ENCODE measurements at places on chromosomes 4 and X.

GRCh38 chr4:152352622-152353116 is 183.2 kb downstream of the FBXW7 start:
- DNase-seq: peak; percentile 77

- DNase-seq: peak; percentile 48
Measured at GRCh38 chr4:119211867-119212233, 663 bp upstream of the USP53 start.

DNA sequence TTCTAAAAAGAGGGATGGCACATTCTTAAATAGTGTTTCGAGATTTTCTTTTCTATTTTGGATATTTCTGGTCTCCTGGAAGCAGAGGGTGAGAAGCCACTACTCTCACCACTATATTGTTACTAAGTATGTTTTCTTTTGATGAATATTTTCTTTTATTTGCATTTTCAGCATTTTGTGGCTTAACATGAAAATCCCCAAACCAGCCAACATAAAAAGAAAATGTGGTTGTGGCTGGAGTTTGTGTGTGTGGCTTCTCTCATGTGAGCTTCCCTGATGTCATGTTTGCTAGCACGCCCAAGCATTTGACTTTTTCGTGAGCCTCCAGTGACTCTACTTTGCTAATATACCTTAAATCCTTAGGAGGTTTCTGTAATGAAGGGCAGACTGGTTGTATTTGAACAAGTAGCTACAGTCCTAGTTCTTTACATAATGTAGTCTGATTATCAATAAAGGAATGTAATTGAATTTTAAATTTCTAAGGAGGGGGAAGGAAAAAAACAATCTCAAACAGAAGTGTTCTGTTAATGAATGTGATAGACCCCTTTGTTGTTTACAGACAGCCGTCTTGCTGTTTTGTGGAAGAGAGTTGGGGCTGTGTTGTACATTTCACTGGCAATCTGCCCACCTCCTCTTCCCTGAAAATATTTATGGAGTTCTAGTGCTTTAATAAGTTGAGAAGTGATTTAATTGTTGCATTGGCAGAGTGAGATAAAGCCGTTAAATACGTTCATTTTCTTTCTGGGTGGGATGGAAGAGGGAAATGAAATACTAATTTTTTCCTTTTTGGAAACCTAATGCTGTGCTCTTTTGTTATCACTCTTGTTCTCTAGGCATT is 114.6 kb downstream of the ARHGAP10 start:
- DNase-seq: no peak

DNA sequence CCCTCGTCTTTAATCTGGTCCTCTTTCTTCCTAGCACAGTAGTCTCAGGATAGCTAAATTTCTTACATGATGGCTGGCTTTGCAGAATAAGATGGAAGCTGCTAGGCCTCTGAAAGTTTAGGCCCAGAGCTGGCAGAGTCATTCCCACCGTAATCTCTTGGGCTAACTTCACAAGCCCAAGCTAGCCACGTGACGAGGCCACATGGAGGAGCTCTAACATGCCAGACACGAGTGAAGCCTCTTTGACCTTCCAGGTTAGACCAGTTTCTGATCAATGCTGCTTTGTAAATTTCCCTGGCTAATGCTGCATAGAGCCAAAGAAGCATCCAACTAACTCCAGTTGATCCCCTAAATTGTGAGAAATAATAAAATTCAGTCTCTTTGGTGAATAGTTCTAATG is 9.5 kb upstream of the CENPE start:
- no peak for DNase-seq

- DNase-seq: no peak
Measured at GRCh38 chrX:133550665-133551485, 135.6 kb upstream of the GPC4 start.

DNA sequence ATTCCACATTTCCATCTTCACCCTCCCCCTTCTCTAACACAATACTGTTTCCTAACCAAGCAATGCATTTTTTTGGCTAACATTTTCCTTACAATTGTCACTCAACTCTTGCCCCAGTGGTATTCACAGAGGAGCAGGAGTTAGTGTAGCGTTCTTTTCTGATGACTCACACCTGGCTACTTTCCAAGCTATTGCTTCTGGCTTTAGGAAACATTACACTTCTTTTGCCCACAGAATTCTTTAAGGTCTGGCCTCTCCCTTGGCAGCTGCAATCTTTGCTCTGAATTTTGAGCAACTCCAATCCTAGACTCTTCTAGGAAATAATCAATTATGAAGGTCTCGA is 27.5 kb upstream of the PDGFC start:
- DNase-seq: peak; percentile 50

GRCh38 chr4:168317621-168318020 is 931 bp downstream of the DDX60 start:
- DNase-seq: no peak

DNA sequence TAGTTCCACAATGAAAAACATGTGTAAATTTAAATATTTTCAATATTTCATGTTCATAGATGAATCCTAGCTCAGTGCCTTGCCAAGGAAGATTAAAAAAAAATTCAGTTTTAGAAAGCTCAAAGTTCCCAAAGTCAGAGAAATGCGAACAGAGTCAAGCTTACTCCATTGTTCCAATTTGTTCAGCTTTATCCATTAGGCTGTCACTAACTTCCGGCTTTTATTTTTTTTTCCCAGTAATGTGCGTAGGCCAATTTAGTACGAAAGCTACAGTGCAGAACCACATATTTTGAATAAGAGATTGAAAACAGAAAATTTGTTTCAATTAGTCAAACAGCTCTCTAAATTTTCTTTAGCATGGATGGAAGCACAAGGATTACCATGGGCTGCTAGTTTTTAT is 23.1 kb upstream of the KLHL2 start:
- DNase-seq: no peak

- DNase-seq: no peak
Measured at GRCh38 chrX:24150898-24151297, 1.4 kb downstream of the ZFX start.

DNA sequence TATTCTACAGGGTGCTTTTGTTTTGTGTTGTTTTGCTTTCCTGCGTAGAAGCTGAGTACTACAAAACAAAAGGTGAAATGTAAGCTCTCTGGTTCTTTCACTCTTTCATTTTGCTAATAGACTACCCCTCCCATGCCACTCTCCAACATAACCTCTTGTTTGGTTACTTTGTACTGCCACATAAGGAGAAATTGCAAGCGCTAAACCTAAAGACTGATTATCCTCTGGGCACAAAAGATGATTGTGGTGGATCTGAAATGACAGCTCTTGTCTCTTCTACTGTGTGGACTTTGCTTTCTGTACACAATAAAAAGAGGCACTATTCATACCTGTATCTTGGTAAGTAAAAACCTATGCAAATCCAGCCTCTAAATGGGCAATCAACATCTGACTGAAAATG is 5.3 kb downstream of the MBNL3 start:
- DNase-seq: no peak

- DNase-seq: no peak
Measured at GRCh38 chrX:11664211-11665167, 1.2 kb downstream of the ARHGAP6 start.

DNA sequence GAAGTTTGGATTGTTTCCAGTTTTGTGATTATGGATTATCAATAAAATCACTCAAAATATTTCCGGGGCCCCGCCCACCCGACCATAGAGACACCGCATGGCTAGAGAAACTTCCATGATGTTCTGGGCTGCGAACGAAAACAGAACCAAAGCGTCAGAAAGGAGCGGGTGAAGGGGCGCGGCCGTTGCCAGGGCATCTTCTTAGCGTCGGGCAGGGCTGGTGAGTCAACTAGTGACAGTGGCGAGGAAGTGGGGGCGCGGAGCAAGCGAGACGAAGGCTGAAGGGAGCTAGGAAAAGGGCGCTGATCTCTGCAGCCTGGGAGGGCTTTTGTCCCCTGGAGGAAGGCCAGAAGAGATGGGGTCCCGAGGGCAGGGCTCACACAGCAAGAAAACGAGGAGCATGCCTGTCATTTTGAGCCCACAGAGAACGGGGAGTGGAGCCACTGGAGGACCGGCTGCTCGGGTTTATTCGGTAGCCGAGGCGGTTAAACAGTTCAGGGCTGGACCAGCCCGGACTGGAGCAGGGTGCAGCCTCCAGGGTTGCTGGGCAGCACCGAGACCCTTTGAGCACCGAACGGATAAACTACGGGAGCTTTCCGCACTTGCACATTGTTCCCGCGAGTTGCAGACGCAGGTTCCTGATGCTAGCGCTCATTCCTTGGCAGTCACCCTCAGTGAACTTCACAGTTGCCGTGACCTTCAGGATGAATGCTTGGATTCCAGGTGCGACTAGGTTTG is 298.1 kb upstream of the TRPC5 start:
- DNase-seq: no peak

DNA sequence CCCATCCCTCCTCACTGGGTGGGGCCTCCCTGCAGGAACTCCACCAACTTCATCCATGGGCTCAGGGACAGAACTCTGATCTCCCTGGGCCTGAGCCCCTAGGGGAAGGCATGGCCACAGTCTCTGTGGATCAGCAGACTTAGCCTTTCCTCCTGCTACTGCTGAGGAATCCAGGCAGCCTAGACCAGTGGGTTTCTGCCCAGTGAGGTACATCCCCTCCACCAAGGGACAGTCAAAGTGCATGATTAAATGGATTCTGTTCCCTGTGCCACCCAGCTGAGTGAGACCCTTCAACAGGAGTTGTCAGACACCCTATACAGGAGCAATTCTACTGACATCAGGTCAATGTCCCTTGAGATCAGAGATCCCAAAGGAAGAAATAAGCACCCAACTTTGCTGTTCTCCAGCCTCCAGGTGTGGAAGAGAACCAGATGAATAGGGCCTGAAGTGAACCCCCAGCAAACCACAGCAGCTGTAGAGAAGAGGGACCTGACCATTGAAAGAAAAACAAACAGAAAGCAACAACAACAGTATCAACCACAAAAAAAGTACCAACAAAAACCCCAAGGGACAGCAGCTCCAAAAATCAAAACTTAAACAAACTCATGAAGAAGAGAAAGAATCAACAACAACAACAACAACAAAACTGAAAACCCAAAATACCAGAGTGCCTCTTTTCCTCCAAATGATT is 84.8 kb downstream of the CHIC1 start:
- DNase-seq: no peak

GRCh38 chr4:118367872-118368271 is 15.1 kb upstream of the PRSS12 start:
- DNase-seq: no peak

DNA sequence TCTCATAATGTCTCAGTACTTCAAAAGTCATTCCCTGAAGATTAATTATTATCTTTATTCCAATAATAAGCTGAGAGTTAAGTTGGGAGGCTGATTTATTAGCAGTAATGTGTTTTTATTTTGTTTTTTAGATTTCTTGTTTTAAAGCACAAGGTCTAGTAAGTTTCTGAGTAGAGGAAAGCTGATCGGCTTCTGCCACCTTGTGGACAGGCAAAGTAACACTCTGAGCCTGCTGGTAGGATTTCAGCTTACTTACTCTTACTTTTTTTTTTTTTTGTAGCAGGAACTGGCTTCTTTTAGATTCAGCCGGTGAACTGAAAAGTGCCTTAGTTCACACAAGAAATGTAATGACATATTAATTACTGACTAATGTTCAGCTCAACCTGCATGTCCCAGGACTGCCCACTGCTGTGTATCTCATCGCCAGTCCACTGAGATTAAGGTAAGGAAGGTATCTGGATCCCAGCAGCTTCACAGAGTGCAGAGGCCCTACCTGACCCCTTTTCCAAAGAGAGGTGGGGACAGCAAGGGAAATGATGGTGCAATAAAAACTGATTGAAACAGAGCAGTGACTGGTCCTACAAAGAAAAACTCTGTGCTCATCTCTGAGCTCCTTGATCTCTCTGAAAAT is 126.5 kb downstream of the ADGRA3 start:
- no peak for DNase-seq

DNA sequence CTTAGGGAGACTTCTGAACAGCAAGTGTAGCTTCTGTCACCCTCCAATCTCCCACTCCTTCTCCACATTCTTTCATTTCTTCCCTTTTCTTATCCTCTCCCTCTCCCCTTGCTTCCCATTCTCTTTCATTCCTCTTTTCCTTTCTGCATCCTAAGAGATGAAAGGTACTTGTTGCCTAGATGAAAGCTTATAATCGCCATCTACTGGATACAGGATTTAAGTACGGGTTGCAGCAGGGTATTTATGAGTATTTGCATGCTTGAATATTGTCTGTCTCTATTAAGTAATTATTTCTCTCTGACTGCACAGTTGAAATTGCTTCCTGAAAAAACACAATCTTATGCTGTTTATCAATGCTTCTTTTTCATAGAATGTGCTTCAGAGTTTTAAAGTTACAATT is 174.0 kb upstream of the TENT5D start:
- DNase-seq: no peak

DNA sequence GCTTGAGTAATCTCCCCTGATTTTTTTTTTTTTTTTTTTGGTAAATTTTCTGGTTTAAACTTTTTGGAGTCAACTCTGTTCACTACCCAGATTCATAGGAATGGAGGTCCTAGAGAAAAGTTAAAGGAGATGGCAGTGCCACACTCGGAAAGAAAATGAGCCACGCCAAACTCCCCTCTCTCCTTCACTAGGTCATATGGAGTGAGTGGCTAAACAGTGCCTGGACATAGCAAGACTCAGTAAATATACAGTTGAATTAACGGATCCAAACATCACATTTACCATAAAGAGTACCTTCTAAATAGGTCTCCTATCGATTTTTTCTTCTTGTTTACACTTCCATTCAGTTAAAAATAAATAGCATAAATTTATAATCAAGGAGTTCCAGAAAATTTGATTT is 13.6 kb upstream of the AMTN start:
- no peak for DNase-seq

- DNase-seq: no peak
Measured at GRCh38 chr4:6601661-6602250, 26.8 kb downstream of the MAN2B2 start.

- DNase-seq: no peak
Measured at GRCh38 chrX:45777366-45777765, 576.7 kb upstream of the DIPK2B start.

DNA sequence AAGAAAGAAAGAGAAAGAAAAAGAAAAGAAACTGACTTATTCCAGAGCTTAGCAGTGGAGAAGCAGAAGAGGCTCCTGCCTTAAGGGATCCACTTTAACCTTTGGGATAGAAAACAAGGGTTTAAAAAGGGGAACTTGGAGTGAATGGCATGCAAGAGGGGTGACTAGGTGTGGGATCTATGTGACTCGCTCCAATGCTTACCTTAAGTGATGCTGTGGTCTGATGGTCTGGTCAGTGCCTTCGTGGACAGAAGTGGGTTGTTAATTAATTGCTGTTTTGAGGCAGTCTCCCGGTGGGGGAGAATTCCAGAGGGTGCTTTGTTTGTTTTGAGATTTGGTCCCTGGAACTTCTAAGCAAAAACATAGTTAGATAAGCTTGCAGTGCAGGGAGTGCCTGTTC is 21.1 kb upstream of the RHOXF1 start:
- no peak for DNase-seq

GRCh38 chrX:123330229-123330942 is 146.3 kb downstream of the GRIA3 start:
- no peak for DNase-seq

DNA sequence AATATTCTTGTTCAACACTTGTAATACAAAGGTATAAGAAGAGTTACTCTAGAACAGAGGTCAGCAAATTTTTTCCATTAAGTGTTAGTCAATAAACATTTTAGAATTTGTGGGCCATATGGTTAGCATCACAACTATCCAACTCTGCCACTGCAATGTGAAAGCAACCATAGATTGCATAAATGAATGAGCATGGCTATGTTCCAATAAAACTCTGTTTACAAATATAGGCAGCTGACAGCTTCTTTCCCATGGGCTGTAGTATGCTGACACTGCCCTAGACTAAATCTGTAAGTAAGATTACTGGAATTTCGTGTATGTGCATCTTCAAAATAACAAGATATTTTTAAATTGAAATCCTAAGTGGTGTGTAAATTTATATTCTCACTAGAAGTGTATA is 73.7 kb downstream of the GABRA2 start:
- no peak for DNase-seq

All from NCI-H2171 (cell line).